CD4-positive, alpha-beta T cell treated with Interleukin-2 at 100 ng/mL for 4 hours (primary cell): ENCODE measurements at places on chromosomes 12 and 14.

DNA sequence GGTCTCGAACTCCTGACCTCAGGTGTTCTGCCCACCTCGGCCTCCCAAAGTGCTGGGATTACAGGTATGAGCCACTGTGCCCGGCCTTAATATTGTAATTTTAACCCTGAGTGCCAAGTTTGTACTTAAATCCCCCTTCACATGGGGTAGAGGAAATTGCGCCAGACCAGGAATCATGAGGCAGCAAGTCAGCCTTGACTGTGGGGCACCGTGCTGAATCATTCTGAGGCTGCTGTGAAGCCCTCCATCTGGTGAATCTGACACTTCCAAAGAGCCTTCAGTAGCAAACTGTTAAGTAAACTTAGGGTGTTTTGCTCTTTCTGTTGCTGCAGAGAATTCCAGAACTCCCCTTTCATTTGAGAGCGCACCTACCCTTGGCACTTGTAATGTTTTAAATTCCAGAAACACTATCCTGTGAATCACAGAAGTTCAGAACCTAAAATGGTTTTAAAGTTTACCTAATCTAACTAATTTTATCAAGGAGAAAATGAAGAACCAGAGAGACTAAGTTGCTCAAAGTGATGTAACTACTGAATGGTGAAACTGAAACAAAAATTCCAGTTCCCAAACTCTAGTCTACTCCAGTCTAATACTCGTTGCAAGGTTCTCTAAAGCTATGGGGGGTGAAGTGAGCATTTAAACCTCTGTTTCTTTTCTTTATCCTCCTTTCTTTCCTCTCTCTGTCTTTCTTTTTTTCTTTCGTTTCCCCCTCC, 7.5 kb downstream of the HEBP1 start:
- DNase-seq, result no peak

DNA sequence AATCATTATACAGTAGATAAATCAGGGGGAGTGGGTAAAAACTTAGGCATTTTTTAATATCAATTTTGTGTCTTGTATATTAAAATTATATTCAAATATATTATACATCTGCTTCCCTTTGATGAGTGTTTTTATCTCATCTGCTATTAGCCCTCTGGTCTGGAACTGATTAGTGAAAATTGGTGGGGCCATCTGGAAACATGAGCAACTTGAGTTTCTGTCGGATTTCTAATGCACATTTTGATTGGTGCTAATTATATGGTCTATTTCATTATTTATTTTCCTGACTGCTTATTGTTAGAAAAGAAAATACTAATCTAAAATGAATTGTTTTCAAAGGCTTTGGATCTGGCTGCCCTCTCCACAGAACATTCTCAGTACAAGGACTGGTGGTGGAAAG, 28.2 kb downstream of the TTC8 start:
- no peak for DNase-seq

- DNase-seq, result no peak
Observed at GRCh38 chr14:84991021-84991420, 538.9 kb upstream of the FLRT2 start.

- DNase-seq, result no peak
Observed at GRCh38 chr14:36866867-36867266, 205.2 kb downstream of the PAX9 start.

DNA sequence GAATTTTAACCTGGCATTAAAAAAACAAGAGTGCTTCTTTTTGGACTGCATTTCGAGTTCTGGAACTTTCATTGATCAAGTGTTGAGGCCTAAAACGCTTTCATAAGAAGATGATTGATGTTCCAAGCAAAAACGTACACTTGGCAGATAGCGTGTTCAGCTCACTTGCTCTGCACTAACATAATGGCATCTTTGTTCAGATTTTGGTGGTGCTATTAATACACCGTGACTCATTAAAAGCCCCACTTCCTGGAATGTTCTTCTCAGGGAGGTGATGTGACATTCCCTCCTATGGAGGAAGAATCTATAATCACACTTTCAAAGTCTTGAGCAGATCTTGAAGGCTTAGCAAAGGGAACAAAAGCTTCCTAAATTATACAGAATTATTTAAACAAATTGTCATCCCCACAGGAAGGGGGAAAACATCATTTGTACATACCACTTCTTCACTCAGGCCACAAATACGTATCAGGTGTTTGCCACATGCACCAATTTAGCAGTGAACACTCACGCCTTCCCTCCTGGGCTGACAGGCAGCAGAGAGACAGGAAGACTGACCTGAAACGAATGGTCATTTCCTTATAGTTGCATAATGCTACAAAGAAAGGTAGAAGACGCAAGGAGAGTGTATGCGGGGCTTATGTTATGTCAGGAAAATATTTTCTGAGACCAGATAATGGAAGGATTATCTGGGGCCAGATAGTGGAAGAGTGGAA, 15.4 kb downstream of the HSP90AA1 start:
- DNase-seq, result no peak

DNA sequence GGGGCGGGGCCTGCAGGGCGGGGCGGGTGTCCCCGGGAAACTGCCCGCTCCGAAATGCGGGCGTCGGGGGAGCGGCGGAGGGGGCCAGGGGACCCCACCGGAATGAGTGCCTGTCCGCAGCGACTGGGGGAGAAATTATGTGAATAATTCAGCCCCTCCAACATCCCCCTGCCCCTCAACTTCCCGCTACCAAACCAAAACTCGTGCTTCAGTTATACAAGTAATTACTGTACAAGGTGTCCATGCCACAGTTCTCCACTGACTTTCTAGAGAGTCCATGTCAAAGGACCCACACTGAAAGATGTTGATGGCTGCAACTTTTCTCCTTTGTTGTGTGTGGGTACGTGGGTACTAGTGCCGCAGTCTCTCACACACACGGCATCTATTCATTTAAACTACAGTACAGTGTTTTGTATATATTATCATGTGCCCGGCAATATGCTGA, 414 bp upstream of the CDK17 start:
- DNase-seq, result no peak
